ENCODE measurements at places on chromosomes 2 and 18. TPM values are rescaled to one million over a fixed set of nuclear protein-coding genes. Genes with fewer than 3 reads are reported as not detected.
A peak's percentile ranks its signal among the peaks of the same experiment; 100 is the strongest.

DNA sequence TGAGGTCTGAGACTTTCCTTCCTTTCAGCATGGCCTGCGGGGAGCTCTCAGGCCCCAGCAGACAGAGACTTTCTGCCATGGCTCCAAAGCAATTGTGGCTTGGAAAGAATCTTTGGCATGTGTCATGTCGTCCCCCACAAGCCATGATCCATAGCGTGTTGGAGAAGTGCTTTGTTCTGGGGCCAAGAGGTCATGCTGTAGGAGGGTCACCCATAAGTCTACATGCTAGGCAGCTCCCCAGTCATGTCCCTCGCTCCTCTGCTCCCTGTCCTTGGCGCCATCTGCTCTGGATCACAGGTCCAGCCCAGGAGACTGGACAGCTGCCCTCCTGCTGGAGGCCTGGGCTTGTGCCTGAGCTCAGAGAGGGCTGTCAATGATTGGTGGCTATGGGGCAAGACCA lies 78.8 kb upstream of the LCLAT1 start:
- DNase-seq, result no peak

SPATA3 gene
- polyA plus RNA-seq, result not detected

COL4A3 gene
- polyA plus RNA-seq, result 0.01 TPM

- no peak for DNase-seq
Measured at GRCh38 chr2:120226316-120226715, 3.1 kb upstream of the TMEM185B start.

DNA sequence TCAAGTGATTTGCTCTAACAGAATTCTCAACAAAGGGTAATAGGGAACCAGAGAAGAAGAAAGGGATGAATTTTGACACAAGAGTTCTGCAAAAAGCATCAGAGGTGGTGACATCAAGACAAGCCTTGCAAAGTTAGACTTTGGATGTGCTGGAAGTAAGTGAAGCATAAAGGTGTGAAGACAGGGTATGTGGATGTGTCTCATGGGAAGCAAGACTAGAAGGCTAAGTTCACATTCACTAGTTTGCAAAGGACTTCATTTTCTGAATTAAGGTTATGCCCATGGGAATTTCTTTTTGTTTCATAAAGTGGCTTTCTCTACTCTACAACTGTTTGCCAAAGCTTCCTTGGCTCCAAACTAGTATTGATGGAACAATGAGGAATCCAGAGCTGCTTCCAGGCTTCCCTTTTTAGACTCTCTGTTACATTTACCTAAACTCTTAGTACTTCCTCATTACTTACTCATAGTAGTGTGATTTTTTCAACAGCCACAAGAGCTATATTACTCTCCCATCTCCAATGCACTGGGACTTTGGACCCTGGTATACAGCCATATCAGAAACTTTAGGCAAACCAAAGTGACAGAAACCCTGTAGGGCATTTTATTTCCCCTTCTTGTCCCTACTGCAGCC lies 21.1 kb upstream of the IHH start:
- peak; percentile 95 for DNase-seq

RETSAT gene
- 147 TPM for polyA plus RNA-seq

- DNase-seq, result no peak
Measured at GRCh38 chr18:48345596-48345995, 63.6 kb downstream of the ZBTB7C start.

ITGA6 gene
- polyA plus RNA-seq, result 33.2 TPM

MARCO gene
- polyA plus RNA-seq, result 2.2 TPM

GRCh38 chr2:70891572-70892357 lies 43.9 kb upstream of the ATP6V1B1 start:
- no peak for DNase-seq

- DNase-seq, result no peak
Measured at GRCh38 chr2:20478961-20479360, 32.1 kb downstream of the RHOB start.

VWA3B gene
- not detected for polyA plus RNA-seq

LRP1B gene
- 0.64 TPM for polyA plus RNA-seq

- no peak for DNase-seq
Measured at GRCh38 chr2:233061591-233062450, 1.7 kb downstream of the INPP5D start.

MLPH gene
- 18.8 TPM for polyA plus RNA-seq

GRCh38 chr18:67143028-67143427 lies 373.5 kb downstream of the DSEL start:
- DNase-seq, result no peak

DNA sequence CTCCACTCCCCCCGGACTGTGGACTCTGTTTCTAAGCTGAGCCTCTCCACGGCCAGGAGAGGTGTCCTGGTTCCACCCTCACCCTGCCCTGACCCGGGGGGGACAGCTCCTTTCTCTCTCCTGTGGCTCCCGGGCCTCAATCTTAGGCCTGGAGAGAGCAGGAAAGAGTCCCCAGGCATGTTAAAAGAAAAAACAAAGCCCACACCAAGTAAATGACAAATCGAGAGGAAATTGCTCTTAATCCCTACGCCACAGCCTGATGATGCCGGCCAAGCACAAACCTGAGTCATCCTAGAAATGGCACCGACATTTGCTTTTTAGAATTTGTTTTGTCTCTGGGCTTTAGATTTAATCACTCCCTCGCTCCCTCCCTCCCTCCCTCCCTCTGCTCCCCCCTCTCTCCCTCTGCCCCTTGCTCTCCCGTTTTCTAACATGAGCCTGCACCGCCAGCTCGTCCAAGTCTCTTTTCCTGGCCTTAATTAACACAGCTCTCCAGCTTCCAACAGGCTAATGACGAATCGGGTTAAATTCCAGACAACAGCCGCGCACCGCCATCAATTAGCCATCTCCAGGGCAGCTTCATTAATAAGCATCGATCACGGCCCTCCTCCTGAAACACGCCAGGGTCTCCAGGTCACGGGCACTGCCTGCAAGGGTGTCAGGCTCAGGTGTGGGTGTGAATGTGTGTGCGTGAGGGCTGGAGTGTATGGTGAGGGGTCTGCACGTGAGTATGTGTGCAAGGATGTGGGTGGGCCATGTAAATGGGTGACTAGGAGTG lies 230.8 kb downstream of the CELF4 start:
- no peak for DNase-seq

DPYSL5 gene
- polyA plus RNA-seq, result not detected

FKBP7 gene
- polyA plus RNA-seq, result 7.8 TPM

- no peak for DNase-seq
Measured at GRCh38 chr2:54770211-54770610, 46.7 kb downstream of the EML6 start.

PARD3B gene
- 3.2 TPM for polyA plus RNA-seq

HOXD9 gene
- 0.27 TPM for polyA plus RNA-seq

OSR1 gene
- 2.2 TPM for polyA plus RNA-seq

GRCh38 chr2:240714747-240715725 lies 23.4 kb downstream of the AQP12A start:
- no peak for DNase-seq

- peak; percentile 28 for DNase-seq
Measured at GRCh38 chr2:237475704-237476141, 11.3 kb upstream of the MLPH start.

DNA sequence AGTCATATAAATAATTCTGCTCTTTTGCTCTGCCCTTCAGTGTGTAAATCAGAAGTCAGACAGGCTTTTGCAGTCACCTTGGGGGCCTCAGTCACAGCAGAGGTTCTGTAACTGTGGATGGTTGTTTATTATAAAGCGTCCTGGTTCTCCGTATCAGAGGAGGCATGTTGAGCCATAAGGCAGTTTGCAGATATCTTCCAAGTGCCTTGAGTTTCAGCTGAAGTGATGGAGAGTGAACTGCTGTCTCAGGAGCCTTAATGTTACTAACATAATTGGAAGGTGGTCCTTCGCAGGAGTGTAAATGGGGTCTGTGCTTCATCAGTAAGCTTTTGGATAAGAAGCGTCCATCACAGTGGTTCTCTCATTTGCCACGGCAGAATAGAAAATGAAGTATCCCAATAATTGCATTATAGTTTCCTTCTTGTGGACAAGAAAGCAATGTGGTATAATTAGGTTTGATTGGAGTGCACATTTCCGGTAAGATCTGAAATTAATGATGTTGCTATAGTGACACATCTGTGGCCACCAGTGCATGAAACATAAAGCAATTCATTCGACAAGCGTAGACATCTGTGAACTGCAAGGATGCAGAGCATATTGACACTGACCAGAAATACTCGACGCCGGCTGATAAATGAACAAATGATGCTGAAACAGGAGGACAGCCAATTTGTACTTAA lies 112.5 kb upstream of the NFATC1 start:
- no peak for DNase-seq

RESP18 gene
- polyA plus RNA-seq, result 0.16 TPM

DNA sequence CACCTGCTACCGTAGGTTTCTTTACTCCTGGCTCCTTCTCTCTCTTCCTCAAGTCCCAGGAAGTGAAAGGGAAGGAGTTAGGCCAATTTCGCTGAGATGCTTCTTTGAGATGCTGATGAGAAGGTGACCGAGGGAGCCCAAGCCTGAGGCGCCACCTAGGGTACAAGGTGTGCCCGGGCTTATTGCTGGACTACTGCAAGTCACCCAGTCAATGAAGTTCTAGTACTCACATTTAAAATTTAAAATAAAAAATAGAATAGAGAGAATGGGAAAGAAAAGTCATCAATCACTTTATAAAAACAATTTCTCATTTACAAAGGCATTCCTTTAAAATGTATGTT lies 45.3 kb downstream of the ACAA2 start:
- peak; percentile 77 for DNase-seq

- peak; percentile 29 for DNase-seq
Measured at GRCh38 chr2:227774011-227774624, 28.4 kb downstream of the SCYGR8 start.

- DNase-seq, result no peak
Measured at GRCh38 chr18:12046046-12046750, 47.4 kb upstream of the ANKRD62 start.

REG1B gene
- polyA plus RNA-seq, result 24.3 TPM

SRBD1 gene
- 7.3 TPM for polyA plus RNA-seq

AKAIN1 gene
- polyA plus RNA-seq, result not detected

DNA sequence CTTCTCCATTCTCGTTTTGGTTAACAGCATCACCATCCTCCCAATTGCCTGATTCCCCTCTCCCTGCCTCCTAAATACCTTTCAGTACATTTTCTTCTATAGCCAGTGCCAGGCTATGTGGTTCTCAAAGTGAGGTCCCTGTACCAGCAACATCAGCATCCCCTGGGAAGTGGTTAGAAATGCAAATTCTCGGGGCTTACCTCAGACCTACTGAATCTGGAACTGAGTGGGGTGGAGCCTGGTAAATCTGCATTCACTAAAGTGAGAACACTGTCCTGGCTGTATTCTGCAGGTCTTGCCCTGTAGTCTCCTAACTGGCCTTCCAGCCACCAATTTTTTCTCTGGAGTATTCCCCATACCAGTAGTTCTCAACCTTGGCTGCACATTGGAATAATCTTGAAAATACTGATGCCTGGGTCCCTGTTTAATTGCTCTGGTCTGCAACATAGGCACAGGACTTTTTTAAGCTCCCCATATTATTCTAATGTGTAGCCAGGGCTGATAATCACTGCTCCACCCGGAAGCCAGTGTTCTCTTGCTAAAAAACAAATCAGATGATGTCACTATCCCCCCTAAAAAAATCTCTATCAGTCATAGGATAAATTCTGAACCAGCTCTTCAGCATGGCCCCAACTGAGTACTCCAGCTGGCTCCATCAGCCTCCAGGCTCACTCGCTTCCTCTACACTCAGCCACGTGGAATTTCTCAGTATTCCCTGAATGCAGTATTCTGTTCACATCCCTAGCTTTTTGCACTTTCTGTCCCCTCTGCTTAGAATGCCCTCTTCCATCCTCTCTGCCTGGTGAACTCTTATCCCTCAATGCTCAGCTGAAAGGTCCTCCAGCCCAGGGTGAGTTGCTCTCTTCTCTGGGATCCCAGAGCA lies 98.4 kb downstream of the CDK15 start:
- DNase-seq, result no peak

COX7A2L gene
- 337 TPM for polyA plus RNA-seq

CTLA4 gene
- polyA plus RNA-seq, result not detected

DNA sequence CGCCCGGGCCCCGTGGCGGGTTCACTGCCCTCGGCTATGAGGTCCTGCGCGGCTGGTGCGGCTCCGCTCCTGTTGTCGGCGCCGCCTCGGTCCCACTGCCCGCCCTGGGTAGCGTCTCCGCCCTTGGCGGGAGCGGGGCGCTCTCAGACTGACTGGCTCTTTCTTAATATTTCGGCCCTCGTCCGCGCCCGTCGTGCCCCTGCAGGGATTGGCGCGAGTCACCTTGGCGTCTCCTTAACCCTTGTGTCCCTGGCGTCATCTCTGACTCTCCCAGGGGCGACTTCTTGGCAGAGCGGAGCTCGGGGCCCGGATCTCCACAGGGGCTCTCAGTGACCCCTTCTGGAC lies 1.3 kb downstream of the PTMA start:
- peak; percentile 37 for DNase-seq

DNA sequence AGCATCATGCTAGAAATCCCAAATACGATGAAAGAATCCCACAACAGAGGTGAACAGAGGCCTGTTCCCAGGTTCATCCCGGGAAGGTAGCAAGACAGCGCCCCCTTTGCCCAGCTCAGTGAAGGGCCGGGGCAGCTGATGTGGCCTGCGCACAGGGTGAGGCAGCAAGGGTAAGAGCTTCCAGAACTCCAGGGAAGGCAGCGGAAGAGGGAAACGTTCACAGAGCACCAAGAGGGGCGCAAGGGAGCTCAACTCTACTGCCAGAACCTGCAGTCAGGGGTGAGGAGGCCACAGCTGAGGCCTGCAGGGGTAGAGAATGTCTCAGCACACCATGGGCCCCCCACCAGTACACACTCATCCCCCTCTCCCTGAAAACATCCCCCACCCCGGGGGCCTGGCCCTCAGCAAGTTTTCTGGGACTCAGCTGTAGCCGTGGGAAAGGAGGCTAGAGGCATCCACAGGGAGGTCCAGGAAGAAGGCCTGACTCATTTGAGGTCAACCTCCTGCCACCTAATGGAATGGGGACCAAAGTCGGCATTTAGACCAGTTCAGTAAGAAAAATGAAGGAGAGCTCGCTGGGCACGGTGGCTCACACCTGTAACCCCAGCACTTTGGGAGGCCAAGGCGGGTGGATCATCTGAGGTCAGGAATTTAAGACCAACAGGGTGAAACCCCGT lies 95.6 kb upstream of the ASAP2 start:
- DNase-seq, result no peak

DSG1 gene
- 0.03 TPM for polyA plus RNA-seq

DNA sequence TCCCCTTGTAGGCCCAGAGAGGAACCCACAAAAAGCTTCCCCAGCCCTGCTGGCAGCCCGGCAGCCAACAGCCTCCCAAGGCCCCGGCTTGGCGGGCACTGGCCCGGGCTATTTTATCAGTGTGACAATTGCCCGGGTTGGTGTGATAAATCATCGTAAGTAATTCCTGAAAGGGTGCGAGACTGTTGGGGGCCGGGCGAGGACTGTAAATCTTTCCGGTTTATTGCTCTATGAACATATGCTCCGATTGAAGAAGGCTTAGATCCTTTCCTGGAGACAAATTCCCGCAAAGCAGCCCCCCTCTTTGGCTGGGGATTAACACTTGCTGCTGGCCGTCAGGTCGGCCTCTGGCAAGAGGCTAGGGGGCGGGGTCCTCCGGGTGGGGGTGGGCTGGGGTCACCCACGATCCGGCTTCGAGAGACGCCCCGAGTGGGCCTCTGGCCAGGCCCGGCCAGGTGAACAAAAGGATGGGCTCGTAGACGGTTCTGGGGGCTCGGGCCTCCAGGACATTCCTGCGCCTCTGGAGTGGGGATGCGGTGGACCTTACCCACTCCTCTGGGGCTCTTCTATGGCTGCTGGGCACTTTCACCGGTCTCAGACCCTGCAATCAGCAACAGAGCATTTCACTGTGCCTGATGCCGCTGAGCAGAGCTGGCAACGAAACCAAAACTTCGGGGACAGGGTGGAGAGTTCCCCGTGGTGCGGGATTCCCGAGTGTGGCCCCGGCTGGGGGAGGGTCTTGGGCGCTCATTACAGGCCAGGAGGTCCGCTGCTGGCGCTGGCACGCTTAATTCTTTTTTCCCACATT lies 2.0 kb downstream of the HOXD3 start:
- DNase-seq, result no peak

- no peak for DNase-seq
Measured at GRCh38 chr2:27356056-27356381, 545 bp downstream of the GTF3C2 start.
